ENCODE measurements at places on chromosomes 6 and 20.

DNA sequence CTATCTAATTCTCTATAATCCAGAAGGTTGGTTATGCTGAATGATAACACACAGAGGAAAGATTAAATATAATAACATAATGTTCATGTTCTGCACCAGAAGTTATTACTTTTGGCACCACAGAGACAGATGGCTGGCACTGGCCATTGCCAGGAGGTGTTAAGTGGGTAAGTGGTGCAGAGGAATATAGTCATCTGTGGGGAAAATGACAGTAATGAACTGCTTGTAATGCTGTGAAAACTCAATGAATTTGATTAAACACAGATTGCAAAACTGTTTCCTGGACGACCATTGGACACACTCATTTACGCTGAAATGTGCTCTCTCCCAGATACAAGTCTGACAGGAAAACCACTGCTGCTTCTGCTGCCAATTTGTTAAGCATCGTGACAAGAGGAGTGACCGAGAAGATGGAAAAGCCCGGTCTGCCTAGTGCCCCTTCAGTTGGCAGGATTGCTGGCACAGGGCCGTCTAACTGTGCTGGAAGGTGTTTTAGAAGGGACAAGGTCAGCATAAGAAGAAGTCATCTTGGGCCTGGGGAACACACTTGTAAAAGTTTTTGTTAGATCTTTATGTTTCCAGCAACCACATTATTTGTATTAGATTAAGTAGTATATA, 567.4 kb downstream of the CBLN4 start:
- no peak for DNase-seq

DNA sequence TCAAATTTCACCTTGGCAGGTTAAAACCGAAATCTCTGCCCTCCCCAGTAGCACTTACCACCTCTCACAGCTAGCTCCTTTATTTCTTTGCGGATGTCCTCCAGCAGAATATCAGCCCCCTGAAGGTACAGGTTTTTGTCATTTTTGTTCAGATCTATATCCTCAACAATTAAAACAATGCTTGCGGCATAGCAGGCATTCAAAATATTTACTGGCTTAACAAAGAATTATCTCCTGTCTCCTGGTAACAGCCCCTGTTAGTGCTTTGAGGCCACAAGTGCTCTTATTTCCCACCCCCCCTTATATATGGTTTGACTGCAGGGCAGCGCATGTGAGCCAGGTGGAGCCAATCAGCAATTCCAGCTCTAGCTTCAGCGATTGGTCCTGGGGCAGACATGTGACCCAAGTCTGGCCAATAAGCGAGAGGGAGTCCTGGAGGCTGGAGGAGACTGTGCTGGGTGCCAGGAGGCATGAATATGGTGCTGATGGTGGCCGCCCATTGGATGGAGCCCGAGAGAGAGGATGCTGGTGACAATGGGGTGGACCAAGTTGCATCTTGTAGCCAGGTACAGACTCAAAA, 21.0 kb downstream of the SULF2 start:
- DNase-seq, result no peak

DNA sequence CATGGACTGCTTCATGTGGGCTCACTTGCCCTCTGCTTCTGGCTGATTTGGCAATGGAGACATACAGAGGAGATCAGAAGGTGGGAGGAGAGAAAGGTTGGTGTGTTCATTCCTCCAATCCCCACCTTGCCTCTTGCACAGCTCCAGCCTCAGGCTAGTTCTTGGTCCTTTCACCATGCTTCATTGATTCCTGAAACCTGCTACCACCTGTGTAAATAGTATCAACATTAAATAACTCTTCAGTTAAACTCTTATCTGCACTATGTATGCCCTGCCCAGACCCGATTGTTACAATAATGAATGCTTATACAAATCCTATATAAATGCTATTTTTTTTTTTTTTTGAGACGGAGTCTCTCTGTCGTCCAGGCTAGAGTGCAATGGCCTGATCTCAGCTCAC, 174.5 kb downstream of the CD83 start:
- peak; percentile 41 for DNase-seq

GRCh38 chr6:154624038-154624599, 109.1 kb upstream of the SCAF8 start:
- DNase-seq, result no peak

- DNase-seq, result peak; percentile 36
Measured at GRCh38 chr6:25485821-25486534, 166.0 kb upstream of the SCGN start.

- DNase-seq, result no peak
Measured at GRCh38 chr6:26329763-26330511, 35.1 kb upstream of the BTN3A2 start.

DNA sequence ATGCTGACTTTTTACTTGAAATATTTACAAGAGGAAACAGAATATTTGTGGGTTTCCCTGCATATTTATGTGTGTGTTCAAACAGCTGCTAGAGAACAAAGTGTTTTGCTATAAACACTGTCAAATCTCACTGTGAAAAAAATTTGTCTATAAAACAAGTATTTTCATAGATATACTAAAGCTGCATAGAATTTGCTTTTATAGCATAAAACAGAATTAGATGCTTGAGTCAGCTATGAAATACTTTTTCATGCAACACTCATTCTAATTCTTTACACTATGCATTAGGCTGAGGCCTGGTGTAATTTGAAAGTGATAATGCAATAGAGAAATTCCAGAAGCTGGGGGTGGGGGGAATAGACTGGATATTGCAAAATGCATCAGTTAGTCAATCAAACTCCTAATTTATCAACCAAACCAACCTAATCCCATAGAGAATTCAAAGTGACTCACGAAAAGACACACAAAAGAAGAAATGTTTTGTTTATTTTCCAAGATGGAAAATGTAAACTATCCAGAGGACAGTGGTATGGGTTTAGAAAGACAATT, 148.2 kb downstream of the LAMA2 start:
- no peak for DNase-seq

GRCh38 chr6:133369773-133370272, 128.7 kb downstream of the EYA4 start:
- DNase-seq, result no peak

- DNase-seq, result peak; percentile 28
Measured at GRCh38 chr6:87968435-87969278, 79.0 kb upstream of the SPACA1 start.

GRCh38 chr20:37602634-37603033, 75.0 kb upstream of the BLCAP start:
- no peak for DNase-seq

- no peak for DNase-seq
Measured at GRCh38 chr6:169604076-169604475, 97.8 kb downstream of the WDR27 start.

- DNase-seq, result no peak
Measured at GRCh38 chr6:38566295-38567030, 73.3 kb downstream of the BTBD9 start.

- no peak for DNase-seq
Measured at GRCh38 chr20:34938466-34939163, 17.0 kb downstream of the GSS start.

DNA sequence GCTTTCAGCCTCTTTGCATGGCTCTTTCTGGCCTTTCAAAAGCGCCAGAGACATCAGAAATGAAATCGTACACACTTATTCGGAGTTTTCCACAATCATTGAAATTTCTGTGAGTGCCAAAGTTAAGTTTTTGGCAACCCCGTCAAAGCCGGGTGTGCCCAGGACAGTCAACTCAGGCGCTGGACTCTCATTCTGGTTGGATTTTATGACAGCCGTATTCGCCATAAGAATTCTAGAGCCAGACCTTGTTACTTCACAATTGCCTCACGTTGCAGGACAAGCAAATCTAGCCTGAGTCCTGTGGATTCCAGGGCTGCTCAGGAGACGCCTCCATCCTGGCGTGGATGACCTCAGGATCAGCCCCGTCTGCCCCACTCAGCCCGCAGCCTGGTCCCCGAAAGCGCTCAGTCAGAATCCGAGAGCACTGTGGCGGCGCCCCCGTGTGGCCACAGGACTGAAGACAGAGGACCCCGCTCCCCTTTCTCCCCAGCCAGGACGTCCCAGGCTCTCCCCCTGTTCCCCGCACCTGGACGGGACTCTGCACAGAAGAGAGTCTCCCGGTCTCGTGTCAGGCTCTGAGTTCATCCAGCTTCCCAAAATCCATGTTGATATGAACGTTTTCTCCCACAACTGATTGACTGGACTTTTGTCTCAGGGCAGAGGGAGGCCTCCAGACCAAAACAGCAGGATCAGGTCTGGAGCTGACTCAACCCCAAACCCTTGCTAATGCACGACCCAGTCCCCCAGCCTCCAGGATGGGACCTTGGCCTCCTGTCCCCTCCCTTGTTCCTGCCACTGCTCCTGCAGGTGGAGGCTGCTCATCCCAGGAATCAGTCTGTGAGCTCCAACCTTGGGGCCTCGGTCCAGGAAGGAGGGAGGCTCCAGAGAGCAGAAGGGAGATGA, 38.2 kb downstream of the MICA start:
- no peak for DNase-seq

DNA sequence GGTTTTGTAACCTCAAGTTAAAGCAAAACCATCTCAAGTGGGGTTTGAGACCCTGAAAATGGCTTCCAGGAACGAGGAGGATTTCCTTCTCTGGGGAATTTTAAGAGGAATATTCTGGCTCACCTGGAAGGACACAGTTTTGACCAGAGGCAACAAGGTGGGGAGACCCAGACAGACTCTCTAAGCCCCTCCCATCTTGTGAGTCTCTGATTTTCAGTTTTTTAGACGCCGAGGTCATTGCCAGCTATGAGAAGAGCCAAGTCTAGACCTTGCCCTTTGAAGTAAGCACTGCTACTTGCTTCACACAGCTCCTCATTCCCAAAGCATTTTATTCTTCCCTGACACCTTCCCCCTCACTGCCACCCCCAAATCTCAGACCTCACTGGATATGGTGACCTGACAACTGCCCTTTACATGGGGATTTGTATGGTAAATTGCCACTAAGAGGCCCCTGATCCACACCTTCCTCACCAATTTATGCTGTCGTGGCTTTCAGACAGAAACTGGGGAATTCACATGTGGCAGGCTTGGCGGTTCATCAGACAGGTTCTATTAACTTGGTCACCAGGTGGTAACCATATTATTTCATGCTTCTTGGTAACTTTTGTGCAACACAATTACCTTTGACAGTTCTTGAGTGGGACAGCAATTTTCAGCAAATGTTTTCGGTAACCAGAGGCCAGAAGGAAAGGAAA, 116.2 kb downstream of the ISM1 start:
- DNase-seq, result no peak

DNA sequence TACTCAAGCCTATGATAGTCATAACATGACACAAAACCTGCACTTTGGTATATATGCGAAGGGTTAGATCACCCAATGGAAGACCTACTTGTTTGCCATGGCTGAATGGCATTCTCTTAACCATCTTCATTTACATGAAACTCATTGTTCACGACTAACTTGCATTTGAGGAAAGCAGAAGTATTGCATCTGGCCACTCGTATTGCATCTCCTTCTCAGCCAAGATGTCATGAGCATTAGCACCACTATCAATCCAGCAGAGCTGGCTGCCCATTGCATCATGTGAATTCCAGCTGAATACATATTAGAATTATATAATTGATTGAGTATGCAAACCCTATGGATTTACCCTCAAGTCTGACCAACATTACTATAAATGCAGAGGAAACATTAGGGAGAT, 390.2 kb downstream of the LAMA2 start:
- peak; percentile 61 for DNase-seq

GRCh38 chr20:37179683-37180524, 556 bp upstream of the MROH8 start:
- no peak for DNase-seq

- DNase-seq, result no peak
Measured at GRCh38 chr6:82521369-82521768, 157.8 kb downstream of the TPBG start.

- peak; percentile 26 for DNase-seq
Measured at GRCh38 chr6:125013938-125014660, 51.9 kb downstream of the RNF217 start.

- DNase-seq, result no peak
Measured at GRCh38 chr20:59623583-59623982, 19.2 kb downstream of the PHACTR3 start.

- DNase-seq, result no peak
Measured at GRCh38 chr20:20888936-20889335, 176.5 kb upstream of the RALGAPA2 start.

- no peak for DNase-seq
Measured at GRCh38 chr20:50506270-50506579, 4.0 kb upstream of the PTPN1 start.

DNA sequence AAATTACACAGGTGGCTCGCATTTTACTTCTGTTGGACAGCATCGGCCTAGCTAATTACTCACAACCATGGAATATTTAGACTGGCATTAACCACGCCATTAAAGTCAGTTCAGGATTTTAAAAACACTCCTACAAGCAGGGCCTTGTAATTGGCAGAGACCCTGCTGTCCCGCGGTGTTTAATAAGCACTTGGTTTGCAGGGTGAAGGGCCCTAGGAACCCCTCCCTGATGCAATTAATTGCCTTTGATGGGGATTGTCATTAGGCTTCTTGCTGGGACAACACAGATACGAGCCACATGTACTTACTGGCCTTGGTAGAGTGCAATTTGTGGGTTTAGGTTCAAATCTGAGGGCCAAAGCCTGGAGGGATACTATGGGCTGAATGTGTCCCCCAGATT, 7.8 kb upstream of the VSTM2L start:
- peak; percentile 88 for DNase-seq

DNA sequence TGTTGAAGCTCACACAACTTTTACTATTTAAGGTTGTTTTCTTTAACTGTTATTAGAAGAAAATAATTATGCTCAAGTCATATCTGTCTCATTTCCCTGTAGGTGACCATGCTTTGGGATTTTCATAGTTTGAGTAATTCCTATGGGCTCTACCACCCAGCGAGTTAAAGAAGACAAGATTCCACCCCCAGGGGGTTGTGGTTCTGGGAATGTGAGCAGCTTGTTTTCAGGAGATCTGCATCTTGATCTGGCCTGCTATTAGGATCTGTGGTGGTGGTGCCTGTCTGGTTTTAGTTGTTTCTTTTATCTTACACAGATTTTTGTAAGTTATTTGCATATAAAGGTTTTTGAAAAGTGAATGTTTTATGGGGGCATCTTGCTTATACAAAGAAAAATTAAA, 20.2 kb upstream of the REV3L start:
- DNase-seq, result no peak

- no peak for DNase-seq
Measured at GRCh38 chr6:164005004-164005711, 590.6 kb downstream of the QKI start.

GRCh38 chr20:44833437-44833836, 23.1 kb upstream of the RIMS4 start:
- no peak for DNase-seq

Data from NCI-H1417 treated with DMSO at 0.1 percent for 48 hours (cell line).